ENCODE measurements at places on chromosomes 1 and 21.

DNA sequence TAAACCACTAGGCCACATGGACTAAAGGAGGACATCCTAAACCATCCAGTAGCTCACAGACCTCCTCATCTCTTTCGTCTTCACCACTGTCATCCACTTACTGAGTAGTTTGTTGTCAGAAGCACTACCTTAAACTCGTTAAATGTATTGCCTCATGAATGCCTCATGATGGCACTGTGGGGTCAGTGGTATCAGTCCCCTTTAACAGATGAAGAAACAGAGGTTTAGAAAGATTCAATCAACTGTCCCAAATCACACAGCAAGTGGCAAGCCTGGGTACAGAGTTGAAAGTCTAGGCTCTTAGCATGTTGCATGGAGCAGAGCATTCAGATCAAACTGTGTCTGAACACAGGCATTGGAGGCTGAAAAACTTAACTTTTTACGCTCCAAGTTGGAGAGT lies 183.6 kb upstream of the KIAA0040 start:
- DNase-seq: no peak

DNA sequence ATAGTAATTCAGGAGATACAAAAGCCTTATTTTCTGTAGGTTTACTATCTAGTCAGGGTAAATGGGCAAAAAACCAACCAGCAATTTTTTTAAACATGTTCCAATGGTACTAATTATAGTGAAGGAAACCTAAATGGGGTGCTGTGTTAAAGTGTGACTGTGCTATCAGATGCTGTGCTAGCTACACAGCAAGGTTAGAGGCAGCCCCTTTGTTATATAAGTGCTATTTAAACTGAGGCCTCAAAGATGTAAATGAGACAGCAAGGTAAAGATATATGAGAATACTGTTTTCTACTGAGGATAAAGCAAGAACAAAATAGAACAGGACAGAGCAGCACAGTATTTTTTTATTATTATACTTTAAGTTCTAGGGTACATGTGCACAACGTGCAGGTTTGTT lies 305.4 kb upstream of the RGS18 start:
- DNase-seq: no peak

DNA sequence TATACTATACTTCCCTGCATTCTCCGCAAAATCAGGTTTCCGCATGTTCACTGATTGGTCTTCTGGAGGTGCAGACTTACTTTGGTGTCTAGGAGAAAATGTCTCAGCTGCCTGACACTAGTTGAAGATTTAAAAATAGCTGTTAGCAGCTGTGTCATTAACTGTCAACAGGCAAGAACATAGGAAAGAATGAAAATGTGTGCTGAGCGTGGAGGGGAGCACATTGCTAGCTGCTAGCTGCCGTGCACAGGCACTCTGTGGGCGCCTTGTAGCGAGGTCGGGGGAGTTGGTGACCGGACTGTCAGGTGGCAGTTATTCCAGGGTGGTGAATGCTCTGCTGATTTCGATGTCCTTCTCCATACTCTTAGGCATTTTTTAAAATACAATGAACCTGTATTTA lies 5.2 kb downstream of the FAAH start:
- no peak for DNase-seq

DNA sequence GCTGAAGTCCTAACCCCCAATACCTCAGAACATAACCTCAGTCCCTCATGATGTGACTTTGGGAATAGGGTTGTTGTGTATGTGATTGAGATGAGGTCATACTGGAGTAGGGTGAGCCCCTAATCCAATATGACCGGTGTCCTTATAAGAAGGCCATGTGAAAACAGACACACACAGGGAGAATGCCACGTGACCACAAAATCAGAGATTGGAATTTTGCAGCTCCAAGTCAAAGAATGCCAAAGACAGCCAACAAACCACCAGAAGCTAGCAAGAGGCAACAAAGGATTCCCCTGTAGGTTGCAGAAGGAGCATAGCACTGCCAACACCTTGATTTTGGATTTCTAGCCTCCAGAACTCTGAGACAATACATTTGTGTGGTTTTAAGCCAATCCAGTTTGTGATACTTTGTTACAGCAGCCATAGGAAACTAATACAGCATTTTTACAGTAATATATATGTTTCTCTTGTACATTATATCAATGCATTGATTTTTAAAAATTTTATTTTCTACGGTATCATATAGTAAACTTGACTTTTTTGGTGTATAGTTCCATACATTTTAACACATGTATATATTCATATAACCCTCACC lies 5.4 kb downstream of the ZSWIM5 start:
- no peak for DNase-seq

DNA sequence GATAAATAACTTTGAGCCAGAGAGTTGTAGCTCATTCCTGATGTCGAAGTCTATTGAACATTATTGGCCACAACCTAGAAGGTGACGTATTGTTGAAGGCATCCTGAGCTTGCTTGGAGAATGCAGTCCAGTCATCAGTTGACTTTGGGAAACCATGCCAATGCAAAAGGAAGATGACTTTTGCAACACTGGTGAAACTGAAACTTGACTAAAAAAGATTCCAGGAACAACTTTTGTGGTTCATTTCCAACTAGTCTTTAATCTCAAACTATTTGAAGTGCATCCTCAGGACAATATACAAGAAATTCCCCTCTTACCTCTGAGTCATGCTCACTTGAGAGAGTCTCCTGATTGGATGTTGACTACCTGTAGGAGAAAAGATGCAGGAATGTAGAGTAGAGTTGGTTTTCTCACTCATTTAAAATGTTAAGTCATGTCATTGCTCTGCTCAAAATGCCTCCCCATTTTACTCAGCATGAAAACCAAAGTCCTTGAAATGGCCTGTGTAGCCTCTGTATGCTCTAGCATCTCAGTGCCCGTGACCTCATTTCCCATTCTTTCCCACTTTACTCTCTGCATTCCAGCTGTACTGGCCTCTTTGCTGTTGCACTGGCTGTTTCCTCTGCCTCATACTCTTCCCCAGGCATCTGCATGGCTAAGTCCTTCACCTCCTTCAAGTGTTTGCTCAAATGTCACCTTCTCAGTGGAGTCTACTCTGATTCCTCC lies 24.4 kb upstream of the LEPR start:
- DNase-seq: no peak

GRCh38 chr1:21820597-21821232 lies 8.7 kb downstream of the LDLRAD2 start:
- DNase-seq: no peak

- no peak for DNase-seq
Measured at GRCh38 chr1:205783904-205784303, 8.6 kb upstream of the RAB29 start.

DNA sequence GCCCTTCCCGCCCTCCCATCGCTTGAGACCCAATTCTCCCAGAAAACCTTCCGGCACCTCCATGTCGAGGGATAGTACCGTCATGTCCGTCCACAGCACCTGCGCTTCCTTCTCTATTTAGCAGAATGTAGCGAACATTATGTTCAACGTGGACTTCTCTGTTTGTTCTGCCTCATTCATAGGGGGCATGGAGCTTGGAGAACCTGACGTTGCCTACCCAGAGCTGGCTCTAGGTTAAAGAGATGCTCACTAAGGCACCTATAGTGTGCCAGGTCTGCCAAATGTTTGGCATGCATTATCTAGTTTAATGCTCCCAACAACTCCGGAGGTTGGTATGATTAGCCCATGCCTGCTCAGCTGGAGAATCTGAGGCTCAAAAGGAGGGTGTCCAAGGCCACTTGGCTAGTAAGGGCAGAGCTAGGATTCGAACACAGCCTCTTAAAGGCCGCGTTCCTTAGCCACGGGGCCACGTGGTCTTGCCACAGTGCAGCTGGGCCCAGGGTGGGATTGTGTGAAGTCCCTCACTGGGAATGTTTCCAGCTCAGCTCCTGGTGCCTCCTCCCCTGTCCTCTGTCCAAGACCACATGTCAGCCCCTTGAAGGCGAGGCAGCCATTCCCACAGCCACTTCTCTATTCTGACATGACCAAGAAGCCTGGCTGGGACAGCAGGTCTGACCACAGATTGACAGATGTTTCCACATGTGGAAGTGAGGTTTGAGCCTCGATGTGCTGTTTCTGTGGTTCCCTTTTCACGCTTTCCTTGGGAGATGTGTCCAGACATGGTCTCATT lies 57.8 kb downstream of the RUNX3 start:
- no peak for DNase-seq

DNA sequence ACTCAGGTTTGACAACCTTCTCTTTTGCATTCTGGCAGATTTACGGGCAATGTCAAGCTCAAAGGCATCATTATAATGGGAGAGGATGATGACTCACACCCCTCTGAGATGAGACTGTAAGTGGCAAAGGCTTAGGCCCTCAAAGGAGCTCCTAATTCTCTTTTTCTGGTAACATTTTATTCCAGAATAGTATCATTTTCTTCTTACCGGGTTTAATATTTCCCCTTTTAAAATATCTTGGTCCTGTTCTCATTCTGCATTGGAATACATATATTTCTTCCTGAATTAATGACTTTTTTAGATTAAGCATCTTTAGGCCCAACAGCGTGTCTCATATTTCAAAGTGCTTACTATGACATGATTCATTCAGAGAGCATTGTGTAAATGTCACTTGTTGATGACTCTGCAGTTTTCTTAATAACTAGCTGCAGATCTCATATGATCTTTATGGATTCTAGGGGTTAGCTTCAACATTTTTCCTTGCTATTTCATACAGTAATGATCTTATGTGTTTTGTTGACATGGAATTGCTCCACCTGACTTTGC lies 1.7 kb downstream of the PITHD1 start:
- DNase-seq: no peak

DNA sequence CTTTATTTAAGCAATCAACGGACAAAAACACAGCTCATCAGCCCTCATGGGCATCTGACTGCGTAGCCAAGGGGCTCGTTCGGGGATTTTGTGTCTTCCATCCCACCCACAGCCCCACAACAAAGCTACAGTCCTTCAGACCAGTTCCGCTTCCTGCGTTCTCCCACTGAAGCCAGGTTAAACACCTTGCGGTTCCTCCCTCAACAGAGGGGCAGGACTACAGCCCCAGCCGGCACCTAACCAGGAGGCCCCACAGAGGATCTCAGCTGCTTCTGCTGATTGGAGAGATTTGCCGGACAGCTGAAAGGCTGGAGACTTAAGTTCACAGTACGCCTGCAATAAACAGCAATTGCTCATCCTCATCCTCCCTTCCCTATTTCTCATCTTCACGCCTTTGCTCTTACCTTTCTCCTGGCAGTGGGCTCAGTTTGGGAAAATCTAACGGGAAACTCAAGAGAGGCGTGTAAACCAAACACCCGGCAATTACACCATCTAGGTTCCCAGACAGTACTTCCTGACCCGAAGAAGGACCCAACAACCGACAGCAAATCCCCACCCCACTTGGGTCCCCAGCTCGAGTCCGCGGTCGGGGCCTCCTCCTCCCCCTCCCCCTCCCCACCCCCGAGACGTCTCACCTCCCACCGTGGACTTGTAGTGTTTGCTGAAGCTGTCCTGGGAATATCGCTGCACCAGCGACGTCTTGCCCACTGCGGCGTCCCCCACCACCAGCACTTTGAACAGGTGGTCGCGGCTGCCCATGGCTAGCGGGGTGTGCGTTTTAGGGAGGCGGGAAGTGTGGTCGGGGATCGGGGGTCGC lies 876 bp downstream of the RAB29 start:
- DNase-seq: no peak

DNA sequence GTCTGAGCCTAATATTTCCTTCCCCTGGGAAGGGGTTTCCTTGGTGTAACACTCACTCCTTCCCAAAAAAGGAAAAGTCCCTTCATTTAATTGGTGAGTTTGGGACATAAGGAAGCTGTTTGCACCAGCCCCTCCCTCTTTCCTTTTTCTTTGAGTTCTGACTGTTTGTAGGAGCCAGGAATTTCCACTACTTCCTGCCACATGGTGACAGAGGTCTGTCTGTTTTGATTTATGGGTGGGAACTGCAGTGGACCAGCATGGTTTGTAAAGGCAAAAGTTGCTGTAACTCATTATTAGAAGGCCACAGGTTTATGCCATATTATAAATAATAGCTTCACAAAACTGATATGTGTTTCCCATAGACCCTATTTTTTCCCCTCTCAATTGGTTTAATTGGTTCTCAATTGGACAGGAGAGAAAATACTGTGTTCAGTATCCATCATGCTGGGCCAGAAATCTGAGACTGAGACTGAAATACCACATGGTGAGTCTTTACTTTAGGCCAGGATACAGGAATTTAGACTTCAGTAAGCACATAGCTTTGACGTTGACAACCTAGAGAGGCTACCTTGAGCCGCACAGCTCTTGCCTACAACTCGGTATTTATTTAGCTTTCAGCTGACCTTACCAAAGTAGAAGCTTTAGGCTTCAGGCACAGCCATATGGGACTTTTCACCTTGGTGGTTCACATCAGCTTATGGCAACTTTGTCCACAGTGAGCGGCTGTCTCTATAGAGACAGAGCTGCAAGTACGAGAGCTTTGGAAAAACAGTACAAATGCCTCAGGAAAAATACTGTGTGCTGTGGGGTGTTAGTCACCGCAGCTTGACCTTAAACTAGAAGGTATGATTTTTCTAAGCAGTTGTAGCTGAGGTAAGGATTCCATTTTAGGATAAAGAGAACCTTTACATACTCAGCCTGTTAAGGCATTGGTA lies 40.0 kb upstream of the RGS7 start:
- DNase-seq: no peak

DNA sequence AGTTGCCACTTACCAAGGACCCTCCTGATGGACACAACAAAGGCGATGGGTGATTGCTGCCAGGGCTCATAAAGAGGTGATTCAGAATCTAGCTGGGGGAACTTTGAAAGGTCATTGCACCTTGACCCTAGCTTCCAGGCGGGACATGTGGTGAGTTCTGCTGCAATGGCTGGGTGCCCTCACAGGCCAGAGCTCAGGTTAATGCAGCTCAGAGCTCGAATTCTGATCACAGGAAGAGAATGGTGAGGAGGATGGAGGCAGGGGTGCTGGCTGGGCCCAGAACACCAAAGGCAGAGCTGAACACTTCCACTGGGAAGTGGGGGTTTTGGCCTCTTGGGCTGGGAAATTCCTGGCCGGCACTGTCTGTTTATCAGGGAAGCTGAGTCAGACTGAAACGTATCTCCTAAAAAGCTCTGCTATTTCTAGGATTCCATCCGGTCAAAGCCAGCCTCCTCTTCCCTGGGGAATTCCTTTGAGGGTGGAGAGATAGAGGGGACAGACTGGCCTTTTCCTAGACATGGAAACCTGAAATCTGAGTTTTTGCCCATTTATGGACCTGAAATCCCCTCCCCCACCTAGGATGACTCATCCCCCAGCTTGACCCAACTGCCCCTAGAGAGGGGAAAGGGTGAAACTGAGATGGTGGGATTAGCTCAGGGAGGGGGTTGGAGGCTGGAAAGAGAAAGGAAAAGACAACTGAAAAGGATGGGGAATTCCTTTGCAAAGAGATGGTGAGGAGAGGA lies 27.2 kb downstream of the NUAK2 start:
- DNase-seq: no peak

DNA sequence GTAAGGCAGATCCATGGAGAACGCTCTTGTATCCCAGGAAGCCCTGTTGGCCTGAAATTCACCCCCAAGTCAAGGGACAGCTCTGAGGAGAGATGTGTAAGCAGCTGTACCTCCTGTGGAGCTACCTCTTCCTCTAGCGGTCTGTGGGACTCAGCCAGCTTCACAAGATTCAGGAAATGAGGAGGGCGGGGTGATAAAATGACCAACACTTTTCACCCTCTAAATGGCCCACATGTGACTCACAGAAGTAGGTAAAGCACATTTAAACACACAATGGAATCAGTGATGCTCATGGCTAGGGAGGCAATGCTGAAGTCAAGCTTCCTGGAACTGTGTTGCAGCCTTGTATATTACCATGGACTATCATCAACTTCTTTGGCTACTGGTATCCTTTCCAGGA lies at the start of gene SH2D1B:
Gene SH2D1B (minus strand): TSS at position 135 of the 400 bp plus-strand sequence. CDS start 120 bp downstream, at position 15.
- DNase-seq: no peak

GRCh38 chr1:212487774-212488435 lies 55.2 kb downstream of the NENF start:
- no peak for DNase-seq

- no peak for DNase-seq
Measured at GRCh38 chr1:225890346-225891228, 1.6 kb upstream of the LEFTY1 start.

Data from activated T-cell treated with anti-CD3 and anti-CD28 coated beads for 48 hours (primary cell).